ENCODE measurements at places on chromosomes 2 and 18.

GRCh38 chr18:7548721-7549120, 18.4 kb upstream of the PTPRM start:
- no peak for ATAC-seq

DNA sequence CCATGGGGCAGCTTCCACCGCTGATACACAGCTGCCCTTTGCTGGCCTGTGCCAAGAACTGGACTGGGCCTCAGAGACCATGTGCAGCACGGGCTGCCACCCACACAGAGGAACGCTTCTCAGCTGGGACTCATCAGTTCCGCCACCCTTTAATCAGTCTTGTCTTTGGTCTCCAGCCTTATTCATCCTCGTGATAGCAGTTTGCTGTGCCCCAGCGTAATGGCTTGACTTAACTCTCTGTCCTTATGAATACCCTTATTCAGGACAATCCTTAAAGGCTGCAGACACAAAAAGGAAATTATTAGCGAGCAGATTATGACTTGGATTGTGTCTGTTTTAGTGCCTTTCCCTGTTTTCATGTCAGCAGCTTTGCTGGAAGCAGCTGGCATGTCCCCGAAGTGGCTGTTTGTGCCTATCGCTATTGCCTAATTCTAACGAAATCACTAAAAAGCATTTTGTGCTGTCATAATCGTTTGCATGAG, 108.9 kb upstream of the DAPL1 start:
- no peak for ATAC-seq

DNA sequence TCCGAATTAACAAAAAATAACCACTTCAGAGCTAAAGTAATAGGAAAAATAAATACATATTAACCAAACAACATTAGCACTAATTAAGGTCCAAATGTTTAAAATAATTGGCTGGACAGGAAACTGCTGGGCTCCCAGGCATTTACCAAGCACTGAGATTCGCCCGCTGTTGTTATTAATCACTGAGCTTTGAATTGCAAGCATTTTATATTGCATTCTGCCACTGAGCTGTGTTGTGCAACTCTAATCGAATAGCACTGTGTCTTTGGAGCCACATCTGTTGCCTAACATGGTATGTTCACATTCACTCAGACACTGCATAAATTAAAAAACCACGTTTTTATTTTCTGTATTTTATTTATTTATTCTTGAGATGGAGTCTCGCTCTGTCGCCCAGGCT, 88.9 kb downstream of the SOWAHC start:
- no peak for ATAC-seq

GRCh38 chr2:191543708-191544107, 134.2 kb upstream of the NABP1 start:
- ATAC-seq, result no peak

- no peak for ATAC-seq
These were observed 49.5 kb downstream of the TGIF1 start for GRCh38 chr18:3499501-3499900.

DNA sequence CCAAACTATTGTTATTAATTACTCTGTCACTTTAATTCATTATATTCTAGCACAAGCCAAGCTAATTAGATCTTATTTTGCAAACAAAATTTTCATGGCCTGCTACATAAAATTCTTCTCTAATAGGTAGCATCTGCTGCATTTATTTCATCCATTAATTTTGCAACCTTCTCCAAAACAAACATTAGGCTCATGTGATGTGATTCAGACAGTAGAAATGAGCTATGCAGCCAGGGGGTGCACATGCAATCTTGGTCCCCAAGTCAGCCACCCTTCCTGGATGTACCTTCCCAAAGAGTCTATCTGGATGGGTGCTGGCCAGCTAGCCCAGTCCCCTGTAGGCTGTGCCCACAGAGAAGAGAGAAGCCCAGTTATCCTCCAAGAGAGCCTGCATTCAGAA, 242.1 kb upstream of the OSR1 start:
- no peak for ATAC-seq

DNA sequence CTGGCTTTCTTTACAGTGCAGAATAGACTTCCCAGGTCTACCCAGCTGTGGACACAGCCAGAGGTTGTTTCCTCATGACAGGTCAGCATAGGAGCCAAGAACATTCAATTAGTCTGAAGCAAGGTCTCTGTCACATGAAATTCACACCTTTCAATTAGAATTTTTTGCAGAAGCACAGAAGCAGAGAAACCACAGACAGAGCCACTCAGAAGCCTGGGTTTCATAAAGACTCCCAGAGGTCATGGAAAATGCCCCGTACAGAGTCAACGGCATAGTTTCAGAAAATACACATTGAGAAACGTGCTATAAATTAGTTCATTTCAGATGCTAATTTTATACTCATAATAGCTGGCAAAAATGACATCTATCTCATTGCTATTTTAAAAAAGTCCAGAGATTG, 87.0 kb upstream of the TMEM200C start:
- peak; percentile 32 for ATAC-seq

GRCh38 chr2:3442185-3442584, 62.7 kb downstream of the TRAPPC12 start:
- ATAC-seq, result no peak

DNA sequence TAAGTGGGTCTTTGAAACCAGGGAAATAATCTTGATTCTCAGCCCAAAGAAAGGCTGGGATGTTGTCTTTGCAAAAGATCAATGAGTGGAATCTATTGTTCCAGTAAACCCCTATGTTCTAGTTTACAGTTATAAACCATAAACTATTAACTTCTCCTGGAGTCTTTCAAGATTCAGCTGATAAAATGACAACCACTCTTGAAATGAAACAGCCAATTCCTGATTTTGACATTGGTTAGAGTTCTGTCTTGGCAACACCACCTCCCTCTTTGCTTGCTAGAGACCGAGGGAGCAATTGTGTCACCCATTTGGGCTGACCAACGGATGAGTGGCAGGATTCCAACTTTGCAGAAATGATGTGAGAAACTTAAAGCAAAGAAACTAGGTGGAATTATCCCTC, 746.9 kb downstream of the SLC4A3 start:
- ATAC-seq, result no peak

GRCh38 chr2:159098361-159098760, 129.9 kb downstream of the TANC1 start:
- ATAC-seq, result no peak

DNA sequence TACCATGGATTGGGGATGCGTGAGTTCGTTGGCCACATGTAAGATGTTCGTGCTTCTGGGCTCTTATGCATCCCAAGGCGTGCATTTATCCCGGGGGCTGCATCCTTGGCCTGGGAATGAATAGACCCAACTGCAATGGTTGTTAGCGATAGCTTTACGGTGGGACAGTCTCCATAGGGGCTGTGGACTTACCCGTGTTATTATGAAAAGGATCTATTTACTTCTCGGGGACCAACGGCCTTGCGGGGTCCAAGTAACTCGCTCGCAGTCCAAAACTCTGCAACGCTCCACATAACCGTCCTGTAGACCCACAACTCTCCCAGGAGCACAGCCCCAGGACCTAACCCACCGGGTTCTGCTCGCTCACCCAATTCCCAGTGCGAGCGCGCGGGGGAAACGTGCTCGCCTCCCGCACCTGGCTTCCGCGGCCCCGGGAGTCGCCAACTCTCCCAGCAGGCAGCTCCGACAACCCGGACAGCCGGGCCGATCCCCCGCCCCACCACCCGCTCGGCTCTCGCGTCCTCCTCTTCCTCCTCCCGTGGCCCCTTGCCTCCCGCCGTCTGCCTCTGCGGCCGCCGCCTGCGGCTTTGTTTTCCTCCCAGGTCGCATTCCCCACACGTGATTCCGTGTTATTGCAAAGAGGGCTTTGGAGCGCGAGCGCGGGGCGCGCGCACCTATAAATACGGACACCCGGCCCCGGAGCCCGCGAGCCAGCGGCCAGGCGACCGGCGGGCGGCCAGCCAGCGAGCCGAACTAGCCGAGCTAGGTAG, at the start of gene CABLES1:
Gene CABLES1 (plus strand): TSS at position 706 of the 770 bp plus-strand sequence. CDS start 278 bp downstream, outside the sequence.
- ATAC-seq, result peak; percentile 6

GRCh38 chr2:181189951-181190350, 209.5 kb downstream of the UBE2E3 start:
- ATAC-seq, result no peak

GRCh38 chr2:98374958-98375570, 28.8 kb downstream of the CNGA3 start:
- no peak for ATAC-seq

- no peak for ATAC-seq
These were observed 80.3 kb upstream of the SLC35G4 start for GRCh38 chr18:11529081-11529480.

- no peak for ATAC-seq
These were observed 60.7 kb downstream of the SPTBN1 start for GRCh38 chr2:54516842-54517241.

DNA sequence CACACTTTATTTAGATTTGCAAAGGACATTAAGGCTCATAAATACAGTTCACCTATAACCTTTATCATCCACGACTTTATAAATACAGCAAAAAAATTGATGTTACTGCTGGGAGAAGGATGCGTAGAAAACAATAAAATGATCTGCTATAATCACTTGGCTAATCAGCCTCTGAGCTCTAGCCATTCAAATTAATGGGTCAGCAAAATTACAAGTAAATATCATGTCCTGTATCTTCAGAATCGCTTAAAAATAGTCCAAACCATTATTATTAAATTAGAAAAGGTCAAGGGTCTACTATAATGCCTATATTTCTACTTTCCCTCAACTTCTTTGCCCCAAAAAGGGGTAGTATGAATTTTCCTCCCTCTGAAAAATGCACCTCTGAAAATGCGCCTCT, 40.3 kb downstream of the OLA1 start:
- ATAC-seq, result no peak

- ATAC-seq, result peak; percentile 80
These were observed 36.3 kb downstream of the STAT4 start for GRCh38 chr2:191114403-191114886.

- ATAC-seq, result no peak
These were observed 196.1 kb upstream of the CTAGE1 start for GRCh38 chr18:22613788-22614187.

GRCh38 chr18:12406371-12407111, 1.2 kb upstream of the PRELID3A start:
- no peak for ATAC-seq

GRCh38 chr2:229821316-229821715, 100.5 kb downstream of the TRIP12 start:
- ATAC-seq, result no peak

- ATAC-seq, result peak; percentile 61
These were observed 44.3 kb downstream of the MFSD6 start for GRCh38 chr2:190452433-190452832.

DNA sequence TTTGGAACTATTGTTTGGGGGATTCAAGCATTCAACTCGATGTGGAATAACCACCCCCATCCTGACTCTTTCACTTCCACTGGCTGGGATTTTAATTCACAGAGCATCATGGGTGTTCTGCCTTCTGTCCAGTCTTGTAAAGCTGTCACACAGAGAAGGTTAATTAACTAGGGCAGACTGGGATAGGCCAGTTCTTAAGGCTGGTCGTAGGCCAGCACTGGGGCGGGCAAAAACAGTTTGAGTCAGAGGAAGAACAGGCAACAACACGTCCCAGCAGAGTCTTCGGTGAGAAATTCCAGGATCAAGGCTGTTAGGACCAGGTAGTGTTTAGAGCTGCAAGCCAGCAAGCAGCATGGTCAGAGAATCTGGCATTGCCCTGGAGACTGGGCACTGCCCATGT, 4.0 kb upstream of the RNF152 start:
- ATAC-seq, result no peak

- peak; percentile 48 for ATAC-seq
These were observed 116.5 kb upstream of the FOSL2 start for GRCh38 chr2:28276076-28276618.

GRCh38 chr18:3902676-3903075, 452.7 kb downstream of the TGIF1 start:
- no peak for ATAC-seq

DNA sequence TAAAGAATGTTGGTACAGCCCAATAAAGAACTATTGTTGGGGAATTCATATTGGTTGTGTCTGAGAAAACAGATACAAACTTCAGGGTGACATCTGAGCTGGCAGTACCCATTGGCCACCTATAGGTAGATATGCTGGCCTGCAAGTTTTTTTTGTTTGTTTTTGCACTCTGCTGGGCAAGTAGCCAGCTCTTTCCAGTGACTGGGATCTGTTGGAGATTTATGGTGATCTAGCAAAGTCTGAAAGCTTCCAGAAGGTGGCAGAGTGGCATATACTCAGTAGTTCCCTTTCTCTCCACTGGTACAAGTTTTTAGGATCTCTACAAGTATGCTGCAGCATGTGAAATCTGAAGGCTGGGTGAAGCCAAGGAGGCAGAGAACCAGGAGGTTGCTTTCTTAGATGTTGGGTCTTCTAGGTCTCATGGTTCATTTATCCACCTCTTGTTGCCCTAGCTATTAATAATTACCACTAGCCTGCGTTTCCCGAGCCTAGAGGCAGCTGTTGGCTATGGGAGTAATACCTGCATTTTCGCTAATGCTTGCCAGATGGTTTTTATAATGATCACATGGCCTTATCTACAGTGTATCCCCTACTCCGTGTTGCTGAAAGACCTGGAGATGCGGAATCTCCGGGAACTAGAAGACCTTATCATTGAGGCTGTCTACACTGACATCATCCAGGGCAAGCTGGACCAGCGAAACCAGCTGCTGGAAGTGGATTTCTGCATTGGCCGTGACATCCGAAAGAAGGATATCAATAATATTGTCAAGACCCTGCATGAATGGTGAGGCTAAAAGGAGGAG, 9.5 kb downstream of the COPS7B start:
- no peak for ATAC-seq

GRCh38 chr18:5628512-5629255, 84.9 kb upstream of the EPB41L3 start:
- no peak for ATAC-seq

DNA sequence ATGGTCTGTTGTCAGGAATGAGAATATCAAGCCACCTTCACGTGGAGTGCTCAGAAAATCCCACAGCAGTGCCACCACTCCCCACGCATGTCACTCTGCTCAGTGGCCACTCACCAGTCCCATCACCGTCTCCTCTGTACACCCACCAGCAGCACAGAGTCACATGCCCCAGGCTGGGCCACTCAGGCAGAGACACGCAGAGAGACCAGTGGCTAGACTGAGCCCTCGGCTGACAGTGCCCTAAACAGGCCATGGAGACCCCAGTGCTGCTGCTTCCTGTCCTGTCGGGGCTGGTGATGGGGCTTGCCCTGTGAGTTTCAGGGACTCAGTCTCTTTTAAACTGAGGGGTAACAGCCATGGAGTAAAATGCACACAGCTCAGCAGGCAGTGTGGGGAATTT, 25.9 kb downstream of the ODC1 start:
- ATAC-seq, result no peak

DNA sequence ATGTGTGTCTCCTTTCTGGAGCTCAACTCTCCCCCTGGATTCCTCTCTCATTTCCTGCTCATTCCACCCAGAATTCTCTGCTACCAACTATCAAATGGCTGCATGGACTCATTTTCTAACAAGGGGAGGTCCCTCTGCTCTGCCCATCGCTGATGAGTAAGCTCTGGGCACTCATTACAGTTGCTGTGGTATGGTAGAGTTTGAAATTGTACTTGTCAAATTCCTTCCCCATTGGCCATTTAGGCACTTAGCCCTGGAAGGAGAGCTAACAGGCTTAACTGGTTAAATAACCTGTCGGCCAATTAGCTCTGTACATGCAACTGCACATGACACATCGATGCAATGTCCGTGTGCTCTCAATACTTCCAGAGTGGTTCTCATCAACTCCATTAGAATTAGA, 20.4 kb downstream of the COL6A3 start:
- no peak for ATAC-seq

- ATAC-seq, result no peak
These were observed 32.0 kb upstream of the CCDC88A start for GRCh38 chr2:55451699-55452098.

All from stimulated activated memory B cell treated with anti-CD40 and anti-IgM and Interleukin-4, amounts not matched to agents 10 μg/mL and 1 μg/mL and 100 μg/mL, for 72 hours (primary cell).